ENCODE measurements at places on chromosomes 12 and 14. TPM values are rescaled to one million over a fixed set of nuclear protein-coding genes. Genes with fewer than 3 reads are reported as not detected.

Gene GARIN6
- not detected for polyA plus RNA-seq

Gene FZD10
- polyA plus RNA-seq = 9.2 TPM

Gene PLXNC1
- polyA plus RNA-seq = 30.8 TPM

Gene SLCO1C1
- polyA plus RNA-seq = 18.3 TPM

Gene ABCC9
- polyA plus RNA-seq = 10.2 TPM

- DNase-seq = no peak
- no peaks in the 10 kb centered on the region for H3K27me3 ChIP-seq
- H3K36me3 ChIP-seq = no peaks in the 10 kb centered on the region
- no peak overlapping the region for H3K27ac ChIP-seq
- no peak overlapping the region for H3K4me3 ChIP-seq
- no peaks in the 10 kb centered on the region for H3K4me1 ChIP-seq
Measured at GRCh38 chr12:39846304-39846703, 226.7 kb upstream of the ABCD2 start.

- H3K27ac ChIP-seq = no peak overlapping the region
- H3K27me3 ChIP-seq = no peaks in the 10 kb centered on the region
- H3K4me1 ChIP-seq = no peaks in the 10 kb centered on the region
Measured at GRCh38 chr14:79831195-79831892, 380.0 kb downstream of the DIO2 start.

DNA sequence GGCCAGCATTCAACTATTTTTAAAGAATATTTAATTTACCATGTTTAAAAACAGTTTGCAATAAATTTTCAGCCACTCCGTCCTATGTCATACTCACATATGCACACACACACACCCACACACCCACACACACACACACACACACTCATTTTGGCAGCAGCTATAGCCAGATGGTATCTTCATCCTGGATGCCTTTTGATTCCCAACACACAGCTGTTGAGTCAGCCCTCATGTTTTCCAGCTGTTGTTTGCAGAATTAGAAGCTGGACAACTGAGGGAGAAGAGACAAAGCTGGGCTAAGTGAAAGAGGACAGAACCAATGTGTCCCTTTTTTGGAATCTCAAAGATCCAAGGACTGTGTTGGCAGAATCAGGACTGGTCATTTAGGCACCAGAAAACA lies 80.0 kb upstream of the EGLN3 start:
- H3K4me1 ChIP-seq = peaks cover 9% of the 10 kb centered on the region
- no peak overlapping the region for H3K27ac ChIP-seq
- H3K36me3 ChIP-seq = no peaks in the 10 kb centered on the region
- no peaks in the 10 kb centered on the region for H3K27me3 ChIP-seq

DNA sequence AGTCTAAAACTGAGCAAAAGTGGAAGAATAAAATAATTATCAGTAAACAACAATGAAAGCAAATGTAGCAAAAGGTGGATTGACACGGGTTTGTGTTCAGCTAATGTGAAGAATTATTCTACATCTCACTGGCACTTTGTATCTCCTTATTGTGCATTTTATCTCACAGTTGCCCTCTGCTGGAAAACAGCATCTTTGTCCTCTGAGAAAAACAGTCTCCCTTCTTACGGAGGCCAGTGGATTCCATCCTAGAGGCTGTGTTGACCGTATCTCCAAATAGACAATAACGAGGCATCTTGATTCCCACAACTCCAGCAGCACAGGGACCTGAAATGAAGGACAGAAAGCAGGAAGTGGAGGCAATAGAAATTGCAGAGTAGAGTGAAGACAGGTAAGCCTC lies 51.3 kb upstream of the PLBD1 start:
- H3K4me1 ChIP-seq = no peaks in the 10 kb centered on the region
- no peaks in the 10 kb centered on the region for H3K36me3 ChIP-seq
- H3K4me3 ChIP-seq = no peak overlapping the region
- H3K27ac ChIP-seq = no peak overlapping the region
- peak; percentile 56 for DNase-seq
- H3K27me3 ChIP-seq = no peaks in the 10 kb centered on the region

DNA sequence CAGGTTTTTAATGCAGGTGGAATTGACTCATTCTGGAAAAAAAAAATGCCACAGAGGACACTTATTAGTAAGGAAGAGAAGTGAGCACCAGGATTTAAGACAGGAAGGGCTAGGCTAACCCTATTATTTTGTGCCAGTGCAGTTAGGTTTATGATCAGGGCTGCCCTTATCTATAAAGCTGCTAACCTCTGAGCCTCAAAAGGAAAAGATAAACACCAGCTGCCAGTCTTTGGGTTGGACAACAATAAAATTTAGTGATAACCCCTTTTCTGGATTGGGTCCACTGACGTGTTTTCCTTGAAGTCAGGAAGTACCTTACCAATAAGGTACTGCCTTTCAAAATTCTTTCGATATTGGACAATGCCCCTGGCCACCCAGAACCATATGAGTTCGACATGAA lies 128.9 kb downstream of the NUBPL start:
- H3K4me1 ChIP-seq = no peaks in the 10 kb centered on the region
- no peak overlapping the region for H3K4me3 ChIP-seq
- no peaks in the 10 kb centered on the region for H3K36me3 ChIP-seq
- no peaks in the 10 kb centered on the region for H3K27me3 ChIP-seq
- no peak for DNase-seq

GRCh38 chr12:66393890-66394289 lies 91.6 kb downstream of the HELB start:
- no peak for DNase-seq
- H3K4me1 ChIP-seq = no peaks in the 10 kb centered on the region
- no peak overlapping the region for H3K4me3 ChIP-seq
- H3K27me3 ChIP-seq = no peaks in the 10 kb centered on the region
- peaks cover 6% of the 10 kb centered on the region for H3K36me3 ChIP-seq
- no peak overlapping the region for H3K27ac ChIP-seq

DNA sequence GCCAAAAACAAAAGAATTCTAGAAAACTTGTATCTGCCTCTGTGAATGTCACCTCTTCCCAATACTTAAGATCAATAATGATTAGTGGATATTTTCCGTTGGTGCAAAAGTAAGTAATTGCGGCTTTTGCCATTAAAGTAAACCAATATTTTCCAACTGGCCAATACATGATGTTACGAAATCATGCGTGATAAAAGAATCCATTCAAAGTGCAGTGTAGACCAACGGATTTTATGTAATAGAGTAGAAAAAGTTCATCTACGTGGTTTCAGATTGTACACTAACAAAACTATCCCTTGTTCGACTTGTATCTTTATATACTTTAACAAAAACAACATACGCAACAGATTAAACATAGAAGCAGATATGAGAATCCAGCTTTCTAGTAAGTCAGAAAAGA lies 626 bp upstream of the ZNF268 start:
- H3K27me3 ChIP-seq = no peaks in the 10 kb centered on the region
- no peak overlapping the region for H3K27ac ChIP-seq
- peaks cover 29% of the 10 kb centered on the region for H3K36me3 ChIP-seq
- H3K4me1 ChIP-seq = peaks cover 2% of the 10 kb centered on the region

DNA sequence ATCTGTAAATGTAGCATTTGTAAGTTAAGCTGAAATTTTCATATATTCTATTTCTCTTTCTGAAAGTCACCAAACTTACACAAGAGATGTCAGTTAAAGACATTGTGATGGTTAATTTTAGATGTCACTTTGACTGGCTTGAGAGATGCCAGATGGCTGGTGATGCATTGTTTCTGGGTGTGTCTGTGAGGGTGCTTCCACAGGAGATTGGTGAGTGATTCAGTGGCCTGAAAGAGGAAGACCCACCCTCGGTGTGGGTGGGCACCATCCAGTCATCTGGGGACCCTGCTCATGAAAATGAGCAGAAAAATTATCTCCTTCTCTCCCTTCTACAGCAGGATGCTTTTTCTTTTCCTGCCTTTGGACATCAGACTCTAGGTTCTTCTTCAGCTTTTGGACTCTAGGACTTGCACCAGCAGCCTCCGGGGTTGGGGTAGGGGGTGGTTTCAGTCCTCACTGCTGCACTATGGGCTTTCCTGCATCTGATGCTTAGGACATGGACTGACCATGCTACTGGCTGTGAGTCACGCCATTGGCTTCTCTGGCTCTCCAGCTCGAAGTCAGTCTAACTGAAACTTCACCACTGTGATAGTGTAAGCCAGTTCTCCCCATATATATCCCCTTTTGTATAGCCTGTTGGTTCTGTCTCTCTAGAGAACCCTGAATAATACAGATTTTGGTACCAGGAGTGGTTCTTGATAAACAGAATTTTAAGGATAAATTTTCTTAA lies 20.9 kb downstream of the PDE6H start:
- no peaks in the 10 kb centered on the region for H3K27me3 ChIP-seq
- no peaks in the 10 kb centered on the region for H3K36me3 ChIP-seq
- H3K4me3 ChIP-seq = no peak overlapping the region
- no peak overlapping the region for H3K27ac ChIP-seq

DNA sequence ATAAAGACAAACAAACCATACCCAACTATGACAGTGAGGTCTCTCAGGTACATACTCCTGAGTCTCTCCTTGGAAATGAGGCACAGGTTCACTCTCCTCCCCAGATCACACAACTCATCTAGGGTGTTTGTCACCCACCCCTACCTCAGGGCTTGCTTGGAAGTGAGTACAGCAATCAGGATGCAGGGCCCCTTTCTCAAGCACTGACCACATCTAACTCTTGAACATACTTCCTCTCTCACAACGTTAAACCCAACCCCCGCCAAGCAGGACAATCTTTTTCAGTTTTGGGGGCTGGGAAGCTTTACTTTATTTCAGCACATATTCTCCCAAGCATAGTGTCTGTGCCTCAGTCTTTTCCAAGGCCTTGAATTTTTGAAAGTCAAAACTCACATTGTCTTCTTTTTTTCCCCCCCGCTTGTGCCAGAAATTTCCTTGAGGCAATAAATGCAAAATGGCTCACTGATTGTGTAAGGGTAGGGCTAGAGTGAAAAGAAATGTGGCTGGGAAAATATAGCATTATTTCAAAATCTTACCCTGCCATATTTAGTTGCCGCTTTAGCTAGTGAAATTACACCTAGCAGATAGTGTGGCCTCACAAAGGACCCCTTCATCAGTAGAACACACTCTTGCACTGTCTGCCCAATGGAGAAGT lies 2.4 kb upstream of the GPR65 start:
- DNase-seq = no peak
- H3K27ac ChIP-seq = no peak overlapping the region
- H3K27me3 ChIP-seq = no peaks in the 10 kb centered on the region
- H3K36me3 ChIP-seq = no peaks in the 10 kb centered on the region

GRCh38 chr12:109356577-109356976 lies 8.9 kb downstream of the MYO1H start:
- H3K27ac ChIP-seq = no peak overlapping the region
- H3K27me3 ChIP-seq = peaks cover 25% of the 10 kb centered on the region
- no peak overlapping the region for H3K4me3 ChIP-seq
- H3K36me3 ChIP-seq = no peaks in the 10 kb centered on the region
- peaks cover 4% of the 10 kb centered on the region for H3K4me1 ChIP-seq

GRCh38 chr12:124668602-124669001 lies 101.2 kb upstream of the NCOR2 start:
- no peaks in the 10 kb centered on the region for H3K27me3 ChIP-seq
- H3K27ac ChIP-seq = no peak overlapping the region
- no peak overlapping the region for H3K4me3 ChIP-seq
- no peak for DNase-seq
- H3K36me3 ChIP-seq = no peaks in the 10 kb centered on the region

DNA sequence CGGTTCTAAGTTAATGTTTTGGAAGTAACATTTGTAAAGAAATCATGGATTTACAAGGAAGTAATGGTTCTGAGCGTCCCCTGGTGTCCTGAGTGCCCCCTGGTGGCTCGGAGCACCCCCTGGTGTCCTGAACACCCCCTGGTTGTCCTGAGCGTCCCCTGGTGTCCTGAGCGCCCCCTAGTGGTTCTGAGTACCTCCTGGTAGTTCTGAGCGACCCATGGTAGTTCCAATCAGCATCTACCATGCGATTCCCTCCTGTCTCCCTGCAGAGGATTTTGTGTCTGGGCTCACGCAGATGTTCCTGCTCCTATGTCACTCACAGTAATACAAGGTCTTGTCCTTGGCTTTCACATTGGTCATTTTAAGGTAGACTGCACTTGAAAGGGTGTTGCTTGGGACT lies 1352.9 kb downstream of the TMEM121 start:
- no peaks in the 10 kb centered on the region for H3K4me1 ChIP-seq
- H3K27me3 ChIP-seq = no peaks in the 10 kb centered on the region
- no peak for DNase-seq
- no peak overlapping the region for H3K4me3 ChIP-seq

Measured in spinal cord (tissue), 10 donors.